ENCODE measurements at places on chromosomes 3 and 15.
A peak's percentile ranks its signal among the peaks of the same experiment; 100 is the strongest.

GRCh38 chr15:48451241-48451640 lies 120.0 kb downstream of the DUT start:
- DNase-seq, result no peak

- no peak for DNase-seq
These were observed 167.4 kb downstream of the NTRK3 start for GRCh38 chr15:88089024-88089620.

DNA sequence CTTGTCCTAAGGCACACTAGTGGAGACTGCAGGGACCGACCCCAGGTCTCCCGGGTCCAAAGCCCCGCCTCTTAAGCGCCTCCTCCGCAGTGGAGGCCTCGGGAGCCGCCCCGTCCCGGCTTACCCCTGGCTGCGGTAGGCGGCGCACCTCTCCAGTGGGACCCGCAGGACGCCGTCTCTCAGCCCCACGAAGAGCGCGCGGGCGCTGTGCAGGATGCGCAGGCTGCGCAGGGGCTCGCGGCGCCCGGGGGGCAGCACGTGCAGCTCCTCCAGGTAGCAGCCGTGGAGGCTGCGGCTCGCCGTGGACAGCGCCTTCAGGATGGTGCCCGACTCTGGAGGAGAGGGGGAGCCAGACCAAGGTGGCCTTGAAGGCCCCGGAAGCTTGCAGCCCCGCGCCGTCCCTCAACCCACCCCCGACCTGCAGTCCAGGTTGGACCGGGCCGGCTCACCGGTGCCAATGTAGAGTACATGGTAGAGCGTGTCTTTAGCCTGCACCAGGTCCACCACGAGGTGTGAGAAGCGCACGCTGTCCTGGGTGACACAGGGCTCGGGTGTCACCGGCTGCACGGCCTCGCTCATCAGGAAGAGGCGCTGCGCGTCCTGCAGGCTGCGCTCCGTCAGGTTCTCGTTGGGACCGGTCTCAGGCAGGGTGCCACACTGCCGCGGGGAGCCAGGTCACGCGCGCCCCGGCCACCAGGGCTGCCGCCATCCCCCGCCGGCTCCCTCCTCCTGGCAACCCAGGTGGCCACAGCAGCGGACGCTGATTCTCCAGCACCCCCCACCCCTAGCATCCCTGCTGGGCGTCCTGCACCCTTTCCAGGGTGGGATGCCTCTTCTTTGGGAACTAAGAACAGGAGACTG lies 105.5 kb downstream of the SEMA5B start:
- peak; percentile 3 for DNase-seq

GRCh38 chr3:110859993-110860392 lies 211.6 kb upstream of the NECTIN3 start:
- no peak for DNase-seq
